ENCODE measurements at places on chromosomes 11 and 22.
A peak's percentile ranks its signal among the peaks of the same experiment; 100 is the strongest.

DNA sequence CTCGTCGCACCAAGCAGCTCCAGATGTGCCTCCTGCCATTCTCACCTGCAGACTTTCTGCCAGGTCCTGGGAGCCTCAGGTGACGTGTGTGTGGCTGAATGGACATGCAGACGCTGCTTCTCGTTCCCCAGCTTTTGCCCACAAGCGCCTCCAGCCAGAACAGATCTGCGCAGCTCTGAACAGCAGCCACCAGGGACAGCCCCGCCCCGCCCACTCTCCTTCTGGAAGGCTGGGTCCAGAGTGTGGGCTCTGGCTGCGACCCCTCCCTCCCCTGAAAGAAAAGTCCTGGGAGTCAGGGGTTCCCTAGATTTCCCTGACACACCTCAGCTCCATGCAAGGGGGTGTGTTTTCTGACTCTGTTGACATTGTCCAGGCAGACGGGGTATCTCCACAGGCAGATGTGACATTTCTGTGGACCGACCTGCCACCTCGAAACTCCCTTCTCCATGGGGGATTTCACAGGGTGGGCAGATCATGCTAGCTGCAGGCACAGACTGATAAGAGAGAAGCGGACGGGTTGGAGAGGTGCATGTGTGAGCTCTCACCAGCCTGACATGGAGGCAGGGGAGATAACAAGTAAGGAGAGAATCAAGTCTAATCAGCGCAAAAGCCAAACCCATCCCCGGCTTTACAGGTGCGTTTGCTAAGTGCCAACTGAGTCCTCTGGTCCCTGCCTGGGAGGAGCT lies 19.8 kb downstream of the SLCO2B1 start:
- no peak for DNase-seq

- DNase-seq = no peak
Observed at GRCh38 chr11:61390161-61390560, 2.2 kb upstream of the TMEM216 start.

GRCh38 chr11:94546886-94547285 lies 3.2 kb downstream of the FUT4 start:
- DNase-seq = no peak

DNA sequence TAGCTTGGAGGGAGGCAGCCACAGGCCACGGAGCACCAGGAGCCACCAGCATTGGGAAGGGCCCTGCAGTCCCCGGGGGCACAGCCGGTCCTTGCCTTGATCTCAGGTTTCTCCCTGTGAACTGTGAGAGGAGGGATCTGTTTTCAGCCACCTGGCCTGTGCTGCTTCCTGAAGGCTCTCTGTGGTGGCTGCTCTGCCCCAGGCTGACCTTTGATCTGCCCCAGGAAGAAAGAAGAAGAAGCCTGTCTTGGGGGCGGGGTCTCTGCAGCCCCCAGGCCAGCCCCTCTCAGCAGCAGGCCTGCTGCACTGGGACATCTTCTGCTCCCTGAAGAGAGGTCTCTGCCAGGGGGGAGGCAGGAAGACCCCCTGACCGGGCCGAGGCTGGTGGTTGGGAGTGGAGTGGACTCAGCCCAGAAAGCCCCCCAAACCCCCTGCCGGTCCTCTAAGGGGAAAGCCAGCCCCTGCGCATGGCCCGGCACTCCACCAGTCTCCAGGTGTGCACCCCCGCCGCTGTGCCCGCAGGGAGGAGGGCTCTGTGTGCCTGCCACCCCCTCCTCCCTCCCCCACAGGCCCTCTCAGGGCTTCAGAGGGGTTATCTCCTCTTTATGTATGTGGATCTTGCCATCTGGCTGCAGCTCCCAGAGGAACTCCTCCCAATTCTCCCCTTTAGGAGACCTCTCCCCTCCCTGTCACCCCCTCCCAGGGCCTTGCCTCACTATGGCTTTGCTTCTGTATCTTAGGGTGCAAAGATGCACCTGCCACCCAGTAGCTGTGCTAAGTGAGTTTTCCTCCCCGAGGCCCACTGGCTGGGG lies 675.3 kb downstream of the BRD1 start:
- DNase-seq = peak; percentile 70

DNA sequence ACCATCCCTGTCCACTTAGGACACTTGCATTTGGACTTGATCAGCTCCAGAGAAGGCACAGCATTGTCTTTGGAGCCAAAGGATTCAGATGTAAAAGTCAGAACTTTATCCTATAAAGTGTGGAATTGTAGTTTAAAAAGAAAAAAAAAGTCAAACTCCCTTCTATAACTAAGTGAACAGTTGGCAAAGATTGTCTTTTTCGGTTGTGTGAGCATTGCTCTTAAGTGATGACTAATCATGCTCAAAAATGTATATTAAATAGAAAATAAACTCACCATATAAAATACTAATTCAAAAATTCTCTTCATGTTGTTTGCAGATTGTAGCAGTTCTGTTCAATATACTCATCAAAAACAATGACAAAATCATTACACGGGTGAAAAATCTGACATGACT lies 93.8 kb downstream of the ETS1 start:
- DNase-seq = no peak

DNA sequence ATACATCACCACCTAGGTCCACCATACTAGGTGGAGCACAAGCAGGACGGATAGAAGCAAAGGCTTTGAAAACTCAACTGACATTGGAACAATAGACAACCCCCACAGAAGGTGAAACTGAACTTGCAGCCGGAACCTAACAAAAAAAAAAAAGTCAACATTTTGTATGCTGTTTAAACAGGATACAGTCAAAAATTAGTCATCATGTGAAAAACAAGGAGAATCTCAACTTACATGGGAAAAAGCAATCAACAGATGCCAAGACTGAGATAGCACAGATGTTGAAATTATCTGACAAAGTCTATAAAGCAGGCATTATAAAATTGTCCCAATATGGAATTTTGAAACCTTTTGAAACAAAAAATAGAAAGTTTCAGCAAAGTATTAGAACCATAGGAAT lies 123.8 kb downstream of the RAB38 start:
- DNase-seq = no peak

GRCh38 chr11:75398906-75399305 lies 412 bp upstream of the RPS3 start:
- no peak for DNase-seq

DNA sequence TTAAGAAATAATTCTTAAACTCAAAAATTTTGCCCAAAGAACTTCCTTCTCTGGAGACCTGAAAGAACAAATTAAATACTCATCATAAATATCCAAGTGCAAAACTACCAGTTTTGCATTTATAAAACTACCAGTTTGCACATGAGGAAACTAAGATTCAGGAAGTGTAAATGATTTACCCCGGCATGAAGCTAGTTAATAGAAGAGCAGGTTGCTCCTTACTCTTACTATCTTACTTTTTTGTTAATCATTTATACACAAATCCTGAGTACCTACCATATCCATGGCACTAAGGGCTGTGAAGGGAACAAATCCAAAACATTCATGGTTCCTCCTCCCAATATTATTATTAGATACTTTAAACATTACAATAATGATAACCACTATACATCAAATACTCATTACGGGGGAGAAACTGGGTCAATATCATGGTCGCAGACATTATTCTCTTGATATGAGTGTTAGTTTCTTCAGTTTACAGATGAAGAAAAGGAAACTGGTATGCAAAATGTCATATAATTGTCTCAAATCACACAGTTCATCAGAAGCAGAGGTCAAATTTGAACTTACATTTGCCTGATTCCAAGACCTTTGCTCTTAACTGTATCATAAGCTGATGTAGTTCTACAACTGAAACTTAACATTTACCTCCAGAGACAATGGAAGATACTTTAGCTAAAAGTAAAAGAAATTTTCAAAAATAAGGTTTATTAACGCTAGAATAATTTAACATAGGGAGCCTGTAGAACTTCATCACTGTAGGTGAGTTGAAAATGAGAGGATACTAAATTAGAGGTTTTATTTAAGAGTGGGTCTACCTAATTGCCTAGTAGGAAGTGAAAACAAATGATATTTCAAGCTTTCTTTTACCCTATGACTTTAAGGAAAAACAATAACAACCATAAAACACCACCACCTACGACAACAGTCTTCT lies 74.5 kb downstream of the FAM76B start:
- peak; percentile 52 for DNase-seq

DNA sequence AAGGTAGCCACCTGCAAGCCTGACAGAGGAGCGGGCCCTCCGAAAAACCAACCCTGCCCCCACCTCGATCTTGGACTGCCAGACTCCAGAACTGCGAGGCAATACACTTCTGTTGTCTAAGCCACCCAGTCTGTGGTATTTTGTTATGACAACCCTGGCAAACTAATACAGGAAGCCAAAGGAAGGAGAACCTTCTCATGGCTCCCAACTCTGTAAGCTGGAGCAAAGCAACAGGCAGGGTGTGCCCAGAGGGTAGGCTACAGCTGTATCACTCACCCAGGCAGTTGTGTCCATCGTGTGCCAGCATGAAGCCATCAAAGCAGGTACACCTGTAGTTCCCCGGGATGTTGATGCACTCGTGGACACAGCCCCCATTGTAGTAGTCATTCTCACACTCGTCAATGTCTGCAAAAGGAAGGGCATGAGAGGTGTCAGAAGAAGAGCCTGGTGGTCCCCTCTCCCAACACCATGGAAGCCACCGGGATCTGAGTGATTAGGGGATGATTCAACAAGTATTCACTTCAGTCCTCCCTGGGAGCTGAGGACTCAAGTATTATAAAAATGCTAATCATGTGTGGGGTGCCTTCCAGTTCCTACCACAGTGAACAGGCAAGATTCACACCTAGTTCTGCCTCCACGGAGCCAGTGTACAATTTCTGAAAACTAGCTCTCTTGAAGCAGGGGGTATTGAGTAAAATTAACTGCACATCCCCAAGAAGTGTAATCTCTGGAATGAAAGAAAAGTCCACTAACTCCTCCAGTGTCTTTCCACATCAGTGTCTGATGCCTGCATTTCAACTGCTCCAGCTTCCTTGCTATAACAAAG lies 23.3 kb downstream of the SCUBE1 start:
- no peak for DNase-seq

DNA sequence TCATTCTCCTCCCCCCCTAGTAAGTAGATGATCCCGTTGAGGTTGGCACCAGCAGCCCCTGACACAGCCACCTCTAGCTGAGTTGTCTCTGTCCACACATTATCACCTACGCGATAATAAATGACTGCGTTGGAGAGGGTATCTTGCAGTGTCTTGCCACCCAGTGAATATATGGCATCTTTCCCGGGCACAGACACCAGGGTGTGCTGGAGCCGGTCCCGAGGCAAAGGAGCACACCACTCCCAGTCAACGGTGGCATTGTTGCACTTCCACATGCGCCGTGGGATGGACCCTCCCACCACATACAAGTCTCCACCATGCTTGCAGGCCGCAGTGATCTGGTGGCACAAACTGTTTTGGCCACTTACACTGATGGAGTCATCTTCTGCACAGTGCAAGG lies 5.4 kb downstream of the KBTBD4 start:
- DNase-seq = no peak

- DNase-seq = no peak
Observed at GRCh38 chr11:68711114-68711513, 26.8 kb downstream of the GAL start.

- DNase-seq = no peak
Observed at GRCh38 chr11:73399159-73399590, 23.0 kb downstream of the RELT start.

DNA sequence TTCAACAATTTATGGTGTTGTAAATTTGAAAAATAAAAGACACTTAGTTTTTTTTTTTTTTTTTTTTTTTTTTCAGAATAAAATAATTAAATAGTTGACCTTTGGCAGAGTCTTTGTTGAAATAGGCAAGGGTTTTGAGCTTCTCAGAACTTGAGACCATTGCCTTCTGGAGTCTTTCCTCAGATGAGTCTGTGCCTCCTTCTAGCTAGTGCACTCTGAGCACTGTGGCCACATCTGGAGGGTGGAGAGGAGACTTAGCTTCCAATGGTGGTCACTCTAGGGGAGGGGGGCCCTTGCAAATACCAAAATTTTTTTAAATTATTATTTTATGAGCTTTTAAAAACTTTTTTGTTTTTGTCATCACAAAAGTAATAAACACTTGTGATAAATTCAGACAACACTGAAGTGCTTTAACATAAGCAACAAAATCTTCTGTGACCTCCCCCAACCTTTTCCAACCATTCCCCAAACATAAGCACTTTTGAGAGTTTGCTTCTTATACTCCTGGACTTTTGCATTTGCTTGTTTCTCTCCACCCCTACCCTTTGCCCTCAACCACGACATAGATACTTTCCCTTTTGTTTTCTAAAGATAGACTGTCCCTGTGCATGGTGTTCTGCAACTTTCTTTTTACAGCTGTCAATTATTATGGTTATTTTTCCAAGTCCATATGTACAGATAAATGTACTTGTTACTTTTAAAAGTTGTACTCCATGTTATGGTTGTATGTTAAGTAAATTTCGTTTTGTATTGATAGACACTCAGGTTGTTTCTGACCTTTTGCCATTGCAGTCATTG lies 41.1 kb downstream of the BMAL1 start:
- DNase-seq = no peak

DNA sequence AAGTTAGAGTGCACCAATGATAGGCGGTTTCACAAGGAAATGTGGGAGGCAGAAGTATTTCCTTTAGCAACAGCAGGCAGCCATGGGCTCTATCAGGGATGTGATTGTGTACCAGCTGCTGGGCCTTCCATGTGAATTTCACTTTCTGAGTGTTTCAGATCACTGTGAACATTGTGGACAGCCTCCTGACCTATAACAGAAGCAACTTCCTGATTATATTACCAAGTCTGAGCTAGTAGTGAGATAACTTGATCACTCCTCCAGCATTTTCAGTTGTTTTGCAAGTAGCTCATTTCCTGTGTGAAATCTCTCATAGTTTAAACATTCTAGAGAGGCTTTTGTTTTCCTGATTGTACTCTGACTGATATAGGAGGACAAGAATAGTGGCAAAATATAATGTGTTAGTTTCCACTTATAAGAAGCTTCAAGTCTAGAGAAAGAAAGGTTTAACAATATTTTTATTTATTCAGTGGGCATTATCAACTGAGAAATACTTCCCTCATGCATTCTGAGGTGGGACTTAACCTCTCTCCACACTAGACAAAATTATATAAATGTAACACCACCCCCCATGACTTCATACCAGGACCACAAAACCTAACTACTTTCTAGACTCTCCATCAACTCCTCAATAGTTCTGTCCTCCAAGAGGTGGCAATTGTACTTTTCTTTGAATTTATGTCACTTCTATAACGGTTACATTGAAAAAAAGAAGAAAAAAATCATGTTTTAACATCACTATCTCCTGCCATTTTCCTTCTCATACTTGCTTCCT lies 184.2 kb upstream of the LUZP2 start:
- DNase-seq = no peak

- peak; percentile 84 for DNase-seq
Observed at GRCh38 chr11:47616726-47617416, 22.7 kb upstream of the C1QTNF4 start.

DNA sequence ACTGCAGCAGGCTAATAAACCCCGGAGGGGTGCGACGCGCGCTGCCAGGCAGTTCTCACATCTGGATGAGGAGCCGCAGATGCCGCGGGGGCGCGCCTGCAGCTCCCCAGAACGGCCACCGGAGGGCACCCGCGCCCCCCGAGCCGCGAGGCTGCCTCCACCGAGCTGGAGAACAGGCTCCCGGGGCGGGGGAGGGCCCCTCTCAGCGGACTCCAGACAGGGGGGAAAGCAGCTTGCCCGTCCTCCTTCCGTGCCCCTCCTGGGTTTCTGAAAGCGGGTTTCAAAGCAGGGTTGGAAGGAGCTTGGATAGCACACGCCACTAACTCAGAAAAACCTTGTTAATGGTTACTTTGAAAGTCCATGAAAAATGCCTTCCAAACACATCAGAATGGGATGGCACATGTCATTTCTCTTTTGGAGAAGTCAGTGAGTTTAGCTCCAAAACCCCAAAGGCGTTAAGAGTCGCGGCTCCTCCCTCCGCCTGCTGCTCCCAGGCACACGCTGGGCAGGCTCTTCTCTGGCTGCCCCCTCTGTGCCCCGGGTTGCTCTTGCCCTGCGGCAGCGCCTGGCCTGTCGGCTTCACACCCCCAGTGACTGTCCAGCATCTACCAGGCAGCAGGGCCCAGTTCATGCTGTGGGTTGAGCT lies 317.8 kb downstream of the NTM start:
- DNase-seq = peak; percentile 83
